HFF-Myc (cell line): ENCODE measurements at places on chromosomes 16 and 17.

DNA sequence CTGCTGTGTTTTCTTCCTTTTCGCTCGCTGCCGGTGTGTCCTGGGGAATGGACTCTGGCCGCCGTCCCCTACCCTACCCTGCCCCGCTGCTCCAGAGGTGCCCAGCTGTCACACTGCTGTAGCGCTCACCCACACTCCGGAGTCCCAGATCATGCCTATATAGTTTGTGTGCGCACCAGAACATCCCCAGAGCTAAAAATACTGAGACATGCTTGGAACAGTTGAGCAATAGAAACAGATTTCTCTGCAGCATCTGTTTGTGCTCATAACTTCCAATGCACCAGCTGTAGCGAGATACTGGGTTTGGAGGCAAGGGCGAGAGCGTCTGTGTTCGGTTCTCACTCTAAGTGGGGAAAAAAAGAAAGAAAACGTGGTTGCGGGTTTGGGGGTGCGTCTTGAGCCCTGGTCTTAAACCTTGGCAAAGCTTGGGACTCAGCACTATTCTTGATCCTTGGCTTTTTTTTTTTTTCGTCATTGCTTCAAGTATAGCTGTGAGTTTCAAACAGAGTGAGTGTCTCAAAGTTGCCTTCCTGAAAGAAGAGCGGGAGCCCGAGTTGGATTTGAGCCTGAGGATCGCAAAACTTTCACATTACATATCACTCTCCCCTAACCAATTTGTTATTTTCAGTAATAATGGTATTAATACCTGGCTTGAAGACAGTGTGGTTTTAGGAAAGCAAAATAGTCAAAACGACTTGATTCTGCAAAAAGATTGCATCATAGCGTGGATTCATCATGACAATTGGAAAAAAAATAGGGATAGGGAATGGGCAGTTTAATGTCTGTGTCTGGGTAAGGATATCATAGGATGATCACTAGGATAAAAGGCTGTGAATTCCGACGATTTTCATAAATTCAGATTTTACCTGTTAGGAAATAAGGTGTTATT lies 621 bp downstream of the KCNJ2 start:
- DNase-seq: no peak

GRCh38 chr16:76964464-76965154 lies 226.4 kb upstream of the MON1B start:
- DNase-seq: no peak

DNA sequence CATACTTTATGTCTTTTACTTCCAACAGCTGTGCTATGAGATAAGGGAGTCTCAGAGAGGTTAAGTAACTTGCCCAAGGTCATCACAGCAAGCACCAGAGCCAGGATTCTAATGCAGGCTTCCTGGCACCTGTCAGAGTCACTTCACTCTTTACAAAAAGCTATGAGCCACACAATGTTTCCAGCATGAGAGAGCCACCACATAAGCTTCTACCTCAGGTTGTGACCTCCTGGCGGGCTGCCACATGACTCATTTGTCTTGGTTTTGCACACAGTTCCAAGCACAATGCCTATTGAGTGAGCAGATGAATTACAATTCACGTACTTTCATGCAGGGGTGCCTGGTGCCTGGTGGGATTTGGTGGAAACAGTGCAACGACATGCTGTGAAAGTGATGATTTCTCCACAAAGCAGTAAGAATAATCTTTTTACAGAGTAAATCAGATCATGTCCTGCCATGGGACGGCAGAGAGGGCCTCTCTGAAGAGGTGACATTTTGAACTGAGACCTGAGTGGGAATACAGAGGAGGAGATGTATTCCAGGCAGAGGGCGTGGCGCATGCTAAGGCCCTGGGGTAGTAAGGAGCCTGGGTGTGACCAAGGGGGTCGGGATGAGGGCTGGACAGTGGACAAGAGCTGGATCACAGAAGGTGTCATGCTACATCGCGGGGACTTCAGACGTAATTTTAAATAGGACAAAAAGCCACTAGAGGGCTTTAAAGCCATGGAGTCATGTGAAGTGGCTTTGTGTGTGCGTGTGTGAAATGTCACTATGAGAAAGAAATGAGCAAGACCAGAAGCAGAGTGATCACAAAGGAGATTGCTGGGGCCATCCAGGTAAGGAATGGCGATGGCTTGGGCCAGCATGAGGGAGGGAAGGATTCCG lies 53.4 kb downstream of the CACNG3 start:
- DNase-seq: no peak

DNA sequence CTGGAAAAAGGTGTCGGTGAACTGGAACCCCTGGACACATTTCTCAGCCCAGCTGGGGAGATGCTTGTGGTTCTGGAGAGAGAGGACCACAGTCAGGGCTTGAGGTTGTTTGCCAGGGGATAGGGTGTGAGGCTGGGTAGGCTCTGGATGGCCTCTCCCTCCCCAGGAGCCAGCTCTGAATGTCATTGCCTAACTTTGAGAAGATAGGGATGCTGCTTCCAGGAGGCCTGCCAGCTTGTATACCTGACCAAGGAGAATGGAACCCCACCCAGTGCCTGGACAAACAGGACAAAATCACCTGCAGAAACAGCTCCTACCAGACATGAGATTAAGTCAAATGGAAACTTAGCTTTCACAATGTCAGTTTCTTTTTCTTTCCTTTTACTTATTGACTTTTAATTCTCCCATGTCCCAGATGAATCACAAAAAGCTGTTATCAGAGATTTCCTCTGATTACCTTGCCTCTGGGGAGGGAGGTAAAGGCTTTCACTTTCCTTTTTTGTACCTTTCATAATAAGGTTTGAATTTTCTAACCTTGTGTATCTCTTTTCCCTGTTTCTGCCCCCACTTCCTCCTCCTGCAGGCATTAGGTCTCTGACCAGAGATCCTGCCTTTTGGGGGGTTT lies 29.8 kb upstream of the PLLP start:
- DNase-seq: no peak

DNA sequence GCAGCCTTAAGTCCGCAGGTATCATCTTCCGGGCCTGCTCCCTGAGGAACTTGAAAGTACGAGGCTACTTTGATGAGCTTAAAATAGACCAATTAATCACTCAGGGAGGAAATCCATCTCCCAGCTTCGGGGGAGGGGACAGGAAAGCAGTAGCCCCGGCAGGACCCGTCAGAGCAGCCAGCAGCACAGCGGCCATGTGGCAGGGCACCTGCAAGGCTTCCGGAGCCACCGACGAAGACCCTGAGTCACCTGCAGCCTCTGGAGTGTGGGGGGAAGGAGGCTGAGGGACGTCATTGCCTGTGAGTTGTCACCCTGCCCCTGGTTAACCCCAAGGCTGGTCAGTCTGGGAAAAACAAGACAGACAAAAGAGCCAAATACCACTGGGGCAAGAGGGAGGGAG lies 4.4 kb upstream of the CYB561 start:
- no peak for DNase-seq

DNA sequence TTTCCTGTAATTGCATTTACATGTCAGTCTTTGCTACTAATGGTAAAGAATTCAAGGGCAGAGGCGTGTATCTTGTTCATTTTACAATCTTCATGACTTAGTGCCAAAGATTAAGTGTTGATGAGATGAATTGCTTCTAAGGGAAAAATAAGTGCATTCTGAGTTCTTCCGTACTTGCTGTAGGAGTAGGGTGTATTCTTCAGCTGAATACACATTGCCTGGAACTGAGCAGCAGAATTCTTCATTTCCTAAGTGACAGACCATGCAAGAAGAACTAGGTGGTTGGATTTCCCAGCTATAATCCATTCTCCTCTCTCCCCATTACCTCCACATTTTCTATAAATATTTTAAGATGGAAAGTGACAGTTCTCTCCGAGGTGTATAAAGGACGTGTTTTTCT lies 104.8 kb downstream of the CACNG3 start:
- no peak for DNase-seq

DNA sequence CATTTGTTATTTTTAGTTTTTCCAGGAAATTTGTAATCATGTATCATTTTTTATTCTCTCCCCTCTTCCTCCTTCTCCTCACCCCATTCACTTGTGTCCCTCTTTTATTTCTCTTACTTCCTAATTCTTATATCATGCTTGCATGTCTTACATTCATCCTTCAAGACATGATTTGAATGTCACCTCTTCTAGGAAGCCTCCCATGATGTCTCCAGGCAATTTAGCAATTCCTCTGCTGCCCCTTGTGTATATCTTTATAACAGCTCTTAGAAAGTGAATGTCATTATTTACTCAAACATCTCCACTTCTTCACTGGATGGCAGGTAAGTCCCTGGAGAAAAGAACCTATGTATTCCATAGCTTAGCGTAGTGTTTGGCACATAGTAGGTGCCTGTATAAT lies 7.8 kb downstream of the HNF1B start:
- DNase-seq: no peak

- no peak for DNase-seq
Measured at GRCh38 chr17:72763981-72764380, 328.5 kb downstream of the SLC39A11 start.

- no peak for DNase-seq
Measured at GRCh38 chr17:45666641-45667040, 117.5 kb upstream of the CRHR1 start.

DNA sequence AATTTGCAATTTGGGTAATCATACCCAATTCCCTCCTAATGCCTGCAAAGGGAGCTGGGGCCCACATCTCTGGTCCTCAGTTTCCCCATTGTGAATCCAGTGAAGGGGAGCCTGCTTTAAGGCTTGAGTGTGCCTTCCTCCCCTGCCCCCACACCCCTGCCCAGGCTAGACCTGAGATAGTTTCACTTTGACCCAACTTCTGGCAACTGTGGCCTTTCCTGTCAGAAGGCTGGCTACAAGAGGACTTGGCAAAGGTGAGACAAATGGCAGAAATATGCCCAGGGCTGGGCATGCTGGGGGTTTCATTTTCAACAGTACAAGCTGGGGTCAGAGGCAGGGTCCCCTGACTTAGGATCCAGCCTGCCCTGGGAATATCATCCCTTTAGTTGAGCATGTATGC lies 10.0 kb downstream of the SOCS1 start:
- DNase-seq: no peak

GRCh38 chr17:29145289-29146073 lies 34.7 kb downstream of the MYO18A start:
- no peak for DNase-seq

GRCh38 chr17:8144401-8145231 lies 7.6 kb downstream of the PER1 start:
- DNase-seq: no peak

GRCh38 chr16:79264237-79265109 lies 336.1 kb downstream of the MAF start:
- no peak for DNase-seq

- DNase-seq: no peak
Measured at GRCh38 chr17:28957277-28957991, 6.1 kb upstream of the PHF12 start.

GRCh38 chr17:34367486-34368195 lies 4.6 kb upstream of the CCL1 start:
- DNase-seq: no peak

DNA sequence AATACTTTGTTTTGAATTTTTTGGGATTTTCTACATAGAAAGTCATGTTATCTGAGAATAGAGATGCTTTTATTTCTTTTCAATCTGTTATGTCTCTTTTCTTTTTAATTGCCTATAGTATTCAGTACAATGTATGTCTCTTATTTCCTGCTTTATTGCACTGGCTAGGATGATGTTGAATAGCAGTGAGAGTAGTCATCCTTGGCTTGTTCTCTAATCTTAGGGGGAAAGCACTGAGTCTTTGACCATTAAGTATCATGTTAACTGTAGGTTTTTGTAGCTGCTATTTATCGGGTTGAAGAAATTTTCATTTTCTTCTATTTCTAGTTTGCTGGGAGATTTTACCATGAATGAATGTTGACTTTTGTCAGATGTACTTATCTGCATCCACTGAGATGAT lies 10.0 kb upstream of the ABCA3 start:
- DNase-seq: no peak

DNA sequence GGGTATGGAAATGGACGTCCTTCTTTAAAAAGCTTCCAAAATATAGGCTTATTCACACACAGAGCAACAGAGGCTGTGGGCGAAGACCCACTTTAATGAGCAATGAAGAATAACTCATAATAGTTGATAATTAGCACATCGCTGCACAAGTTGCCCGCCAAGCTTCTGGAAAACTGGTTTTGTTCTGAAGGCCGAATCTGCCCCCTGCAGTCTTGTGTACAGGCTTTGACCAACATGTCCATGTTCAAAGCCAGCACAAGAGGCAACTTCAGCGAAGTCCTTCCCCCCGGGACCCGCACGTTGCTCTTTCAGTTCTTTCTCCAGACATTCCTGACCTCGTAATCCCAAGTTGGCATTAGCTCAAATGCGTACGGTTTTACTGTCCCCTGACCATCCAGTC lies 73.3 kb downstream of the IRX5 start:
- DNase-seq: no peak

GRCh38 chr17:69406941-69407340 lies 7.6 kb upstream of the MAP2K6 start:
- no peak for DNase-seq

DNA sequence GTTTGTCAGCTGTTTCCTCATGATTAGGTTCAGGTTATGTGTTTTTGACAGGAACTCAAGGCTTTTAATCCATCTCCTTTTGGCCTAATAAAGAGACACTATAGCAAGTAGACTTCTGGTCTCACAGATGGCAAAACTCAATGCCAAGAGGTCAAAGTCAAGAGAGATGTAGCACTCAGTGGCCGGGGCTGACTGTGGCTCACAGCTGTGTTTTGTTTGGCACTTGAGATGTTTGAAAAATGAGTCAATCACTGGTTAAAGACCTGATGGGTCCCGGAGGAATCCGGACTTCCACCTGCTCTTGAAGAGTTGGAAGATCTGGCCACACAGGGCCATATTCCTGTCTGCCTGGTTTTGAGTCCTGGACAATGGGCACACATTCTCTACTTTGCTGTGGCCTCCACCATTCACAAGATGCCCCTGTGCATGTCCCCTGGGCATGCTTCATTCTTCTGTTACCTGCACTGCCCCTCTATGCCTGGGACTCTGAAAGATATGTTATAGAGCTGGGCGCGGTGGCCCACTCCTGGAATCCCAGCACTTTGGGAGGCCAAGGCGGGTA lies 210.3 kb downstream of the SNX29 start:
- DNase-seq: no peak

- DNase-seq: no peak
Measured at GRCh38 chr16:80166082-80166481, 374.7 kb upstream of the DYNLRB2 start.

GRCh38 chr17:38541281-38541680 lies 64.5 kb downstream of the SRCIN1 start:
- no peak for DNase-seq

- DNase-seq: no peak
Measured at GRCh38 chr17:48929812-48930165, 14.9 kb downstream of the SNF8 start.

- no peak for DNase-seq
Measured at GRCh38 chr16:65781363-65781762, 585.1 kb upstream of the CDH5 start.

DNA sequence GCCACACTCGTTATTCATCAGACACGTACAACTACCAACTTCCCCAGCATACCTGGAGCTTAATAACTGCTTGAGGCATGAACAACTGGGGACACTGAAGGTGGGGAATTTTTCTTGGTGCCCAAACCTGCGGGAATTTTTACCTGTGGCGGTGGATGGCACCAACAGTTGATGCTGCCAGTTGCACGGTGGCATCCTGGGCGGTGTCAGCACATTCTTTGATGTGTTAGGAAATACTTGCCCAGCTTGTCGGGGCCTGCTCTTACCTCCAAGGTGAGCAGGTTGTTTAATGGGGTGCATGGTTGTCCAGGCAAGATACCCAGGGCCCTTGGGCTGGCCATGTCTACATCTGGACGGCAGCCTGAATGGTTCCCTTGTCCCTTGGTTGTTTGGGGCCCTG lies 79.6 kb downstream of the CRISPLD2 start:
- no peak for DNase-seq

- DNase-seq: no peak
Measured at GRCh38 chr16:73485880-73486279, 438.0 kb upstream of the ZFHX3 start.

- no peak for DNase-seq
Measured at GRCh38 chr16:27818246-27818645, 245.3 kb downstream of the GSG1L start.
